Stomach (tissue), 19 donors: ENCODE measurements at places on chromosomes 16 and 17. TPM values are rescaled to one million over a fixed set of nuclear protein-coding genes. Genes with fewer than 3 reads are reported as not detected.

Gene CEMP1
- not detected for total RNA-seq

Gene CCL18
- not detected for total RNA-seq

Gene GSG1L
- total RNA-seq: not detected

Gene ZSCAN10
- total RNA-seq: not detected

Gene PRSS53
- 0.87 TPM for total RNA-seq
